G401 (cell line): ENCODE measurements at places on chromosomes 12 and 14. TPM values are rescaled to one million over a fixed set of nuclear protein-coding genes. Genes with fewer than 3 reads are reported as not detected.

DNA sequence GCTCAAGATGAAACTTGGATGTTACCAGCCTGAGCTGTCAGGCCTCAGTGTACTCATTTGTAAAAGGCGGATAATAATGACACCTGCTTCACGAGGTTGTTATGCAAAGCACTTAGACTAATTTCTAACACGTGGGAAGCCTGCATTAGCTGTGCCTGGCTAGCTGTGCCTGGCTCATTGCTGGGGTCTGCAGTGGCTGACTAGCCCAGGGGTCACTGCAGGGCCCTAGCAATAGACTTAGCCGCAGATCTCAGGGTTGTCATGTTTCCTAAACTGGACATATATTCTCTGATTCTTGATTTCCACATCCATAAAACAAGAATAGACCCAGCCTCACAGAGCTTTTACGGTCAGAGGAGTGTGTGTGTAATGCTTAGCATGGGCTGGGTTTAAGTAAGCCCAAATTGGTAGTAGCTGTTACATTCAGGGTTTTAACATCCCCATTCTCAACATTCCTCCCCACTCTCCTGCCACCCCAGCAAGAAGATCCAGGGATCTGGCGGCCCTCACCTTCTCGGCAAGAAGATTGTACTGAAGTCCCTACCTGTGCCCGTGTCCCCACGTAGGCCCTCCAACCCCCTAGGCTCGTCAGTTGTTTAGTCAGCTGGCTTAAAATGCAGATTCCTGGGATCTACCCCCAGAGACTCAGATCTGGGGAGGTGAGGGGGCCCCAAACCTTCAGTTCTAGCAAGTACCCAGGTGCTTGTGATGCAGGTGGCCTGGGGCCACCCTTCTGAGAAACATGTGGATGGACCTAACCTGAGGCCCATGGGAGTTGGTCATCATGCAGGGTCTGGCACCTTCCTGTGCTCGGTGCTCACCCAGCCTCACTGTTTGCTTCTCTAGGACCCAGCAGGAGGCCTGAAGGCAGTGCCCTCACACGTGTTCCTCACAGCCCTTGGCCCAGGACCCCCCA lies 8.6 kb downstream of the NR4A1 start:
- no peak for DNase-seq

The CD4 gene
- total RNA-seq, result 0.34 and 1.3 TPM in 2 replicates

DNA sequence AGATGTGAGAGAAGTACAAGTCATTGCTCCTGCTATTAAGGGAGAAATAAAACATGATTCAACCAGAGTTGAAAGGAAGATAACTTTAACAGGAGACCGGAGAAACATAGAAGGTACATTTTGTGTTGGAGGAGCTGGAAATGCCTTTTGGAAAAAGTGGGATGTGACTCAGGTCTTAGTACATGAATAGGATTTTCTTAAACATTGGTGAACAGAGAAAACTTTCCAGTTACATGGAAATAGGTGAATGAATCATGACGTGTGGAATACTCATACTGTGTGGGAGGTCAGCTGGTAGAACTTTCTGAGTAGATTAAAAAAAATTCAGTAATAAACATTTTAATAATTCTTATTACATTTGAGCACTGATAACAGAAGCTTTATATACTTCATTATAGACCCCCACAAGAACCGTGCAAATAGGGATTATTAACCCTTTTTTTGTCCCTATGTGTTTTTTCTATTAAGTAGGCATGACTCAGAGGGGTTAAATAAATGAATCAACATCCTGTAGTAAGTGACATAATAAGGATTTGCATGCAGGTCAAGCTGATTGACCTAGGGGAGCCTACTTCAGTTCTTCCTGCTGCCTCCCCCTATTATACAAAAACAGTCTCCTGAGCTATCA lies 710.5 kb downstream of the NOVA1 start:
- DNase-seq, result no peak

GRCh38 chr12:54053003-54053750 lies 458 bp upstream of the HOXC4 start:
- no peak for DNase-seq

DNA sequence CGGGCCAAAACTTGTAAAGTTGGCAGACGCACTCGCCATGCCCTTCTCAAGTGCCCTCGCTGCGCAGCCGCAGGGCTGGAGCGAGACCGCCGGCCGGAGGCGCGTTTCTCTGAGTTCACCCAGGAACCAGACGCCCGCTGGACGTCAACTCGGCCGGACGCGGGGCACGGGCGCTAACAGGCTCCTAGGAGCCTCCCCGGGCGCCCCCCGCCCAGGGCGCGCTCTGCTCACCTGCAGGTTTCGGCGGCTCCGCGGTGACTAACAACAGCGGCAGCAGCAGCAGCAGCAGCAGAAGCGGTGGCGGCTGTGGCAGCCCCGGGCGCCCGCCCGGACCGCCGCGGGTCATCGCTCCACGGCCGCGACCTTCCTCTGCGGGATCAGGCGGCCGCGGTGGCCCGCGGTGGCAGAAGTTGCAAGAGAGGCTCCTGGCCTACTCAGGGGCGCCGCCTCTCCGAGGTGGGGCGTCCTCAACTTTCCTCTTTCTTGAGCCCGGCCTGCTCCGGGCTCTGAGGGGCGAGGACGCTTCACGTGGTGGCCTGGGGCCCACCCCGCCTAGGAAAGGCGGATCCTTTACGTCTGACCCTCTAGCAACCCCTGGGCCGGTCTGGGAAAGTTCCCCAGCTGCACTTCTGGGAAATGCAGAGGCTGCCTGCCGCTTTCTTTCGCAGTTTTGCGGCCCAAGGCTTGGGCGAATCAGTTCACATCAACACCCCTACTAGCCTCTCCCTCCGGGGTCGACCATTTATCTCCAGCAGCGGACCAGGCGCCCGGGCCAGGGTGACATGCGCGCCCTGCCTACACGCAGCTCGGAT lies at the start of gene PLBD1:
Gene PLBD1 (minus strand): TSS at position 533 of the 812 bp plus-strand sequence. CDS start 187 bp downstream, at position 346.
- DNase-seq, result peak; percentile 16

GRCh38 chr12:57016348-57016747 lies at the start of gene TAC3:
Gene TAC3, minus strand, starts transcription at chr12:57016529. Its CDS starts 732 bp downstream, at chr12:57015797.
- no peak for DNase-seq

DNA sequence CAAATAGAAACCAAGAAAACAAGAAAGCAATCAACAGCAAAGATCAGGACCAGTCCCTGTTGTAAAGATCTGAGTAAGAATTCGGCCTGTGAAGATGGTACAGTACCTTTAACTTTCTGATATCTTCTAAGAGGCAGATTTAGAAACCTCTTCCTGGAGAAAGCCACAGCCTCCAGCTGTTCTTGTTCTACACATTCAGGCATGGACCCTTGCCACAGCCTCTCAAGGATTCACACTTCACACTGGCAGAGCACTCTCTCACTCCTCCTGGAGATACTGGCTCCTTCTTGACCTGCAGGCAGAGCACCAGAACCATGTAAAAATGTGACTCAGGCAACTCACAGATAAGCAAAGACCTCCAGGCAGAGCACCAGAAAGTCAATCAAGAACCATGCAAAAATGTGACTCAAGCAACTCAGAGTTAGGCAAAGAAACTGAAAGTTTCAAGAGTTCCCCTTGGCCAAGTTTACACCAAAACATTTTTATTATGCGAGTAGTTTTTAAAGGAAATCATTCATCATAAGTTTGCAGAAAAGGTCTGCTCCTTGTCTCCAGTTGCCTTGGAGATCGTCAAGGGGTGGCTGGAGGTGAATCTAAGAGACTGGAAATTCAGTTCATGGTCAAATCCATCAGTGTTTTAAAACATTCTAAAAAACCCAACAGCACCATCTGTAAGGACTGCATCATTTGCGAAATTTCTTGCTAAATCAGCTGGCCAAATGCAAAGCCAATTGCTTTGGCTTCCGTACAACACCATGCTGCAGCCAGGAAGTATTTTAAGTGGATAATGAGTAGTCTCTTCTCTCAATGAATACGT lies 119.3 kb upstream of the MDM1 start:
- DNase-seq, result no peak

The PTPRO gene
- total RNA-seq, result not detected in 2 replicates

DNA sequence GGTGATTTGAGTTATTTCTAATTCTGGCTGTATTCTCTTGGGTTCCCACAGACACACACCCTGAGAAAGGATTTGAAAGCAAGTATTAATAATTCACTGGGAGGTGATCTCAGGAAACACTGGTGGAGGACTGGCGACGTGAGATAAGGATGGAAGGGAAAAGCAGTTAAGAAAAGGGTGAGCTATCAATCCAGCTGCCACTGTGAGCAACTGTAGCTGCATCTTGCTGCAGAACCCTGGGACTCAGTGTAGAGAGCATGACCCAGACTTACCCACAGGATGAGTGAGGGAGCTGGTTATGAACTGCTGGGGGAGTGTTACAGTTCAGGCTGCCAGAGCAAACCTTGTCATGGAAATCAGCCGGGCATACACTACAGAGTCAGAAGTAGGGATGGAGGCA lies 71.9 kb downstream of the RESF1 start:
- no peak for DNase-seq

The PRH1 gene
- 1.8 and 4.1 TPM in 2 replicates for total RNA-seq

GRCh38 chr12:66066929-66067523 lies 63.5 kb downstream of the LLPH start:
- no peak for DNase-seq

The HOTAIR gene
- 4.1 and 15.0 TPM in 2 replicates for total RNA-seq

The IFNG-AS1 gene
- total RNA-seq, result not detected in 2 replicates

GRCh38 chr14:89549381-89550125 lies 132.5 kb upstream of the FOXN3 start:
- DNase-seq, result no peak

The COX8C gene
- not detected in 2 replicates for total RNA-seq

DNA sequence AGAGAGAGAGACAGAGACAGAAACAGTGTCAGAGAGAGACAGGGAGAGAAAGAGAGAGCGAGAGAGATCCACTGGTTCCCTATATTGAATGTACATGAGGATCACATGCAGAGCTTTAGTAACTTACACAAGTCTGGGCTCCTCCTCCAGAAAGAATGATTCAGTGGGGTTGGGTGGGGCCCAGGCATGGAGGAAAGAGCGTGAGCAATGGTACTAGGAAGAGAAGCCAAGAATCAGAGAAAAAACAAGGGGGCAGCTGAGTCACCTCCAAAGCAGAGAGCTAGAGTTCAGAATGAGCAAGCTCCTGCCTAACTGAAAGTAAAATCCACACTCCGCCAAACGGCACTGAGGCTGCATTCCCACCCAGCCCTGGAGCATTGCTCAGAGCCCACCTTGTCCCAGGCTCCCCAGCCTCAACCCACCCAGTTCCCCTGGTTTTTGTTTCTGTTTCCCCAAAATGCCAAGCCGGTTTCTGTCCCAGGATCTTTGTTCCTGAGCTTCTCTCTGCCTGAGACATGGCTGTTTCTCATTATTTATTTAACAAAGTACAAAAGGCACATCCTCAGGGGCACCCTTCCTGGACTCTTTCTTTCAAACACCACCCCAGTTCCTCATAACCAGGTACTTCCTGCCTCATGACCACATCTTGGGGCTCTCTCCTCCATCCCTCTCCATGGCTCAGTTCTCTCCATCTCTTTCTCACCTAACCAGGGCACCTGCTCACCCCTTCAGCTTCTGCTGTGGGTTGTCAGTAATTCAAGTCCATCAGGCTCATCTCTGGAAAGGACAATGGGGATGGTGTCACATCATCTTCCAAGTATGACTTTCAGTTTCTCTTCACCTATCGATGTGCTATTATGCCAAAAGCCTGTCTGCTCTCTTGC lies 670.3 kb upstream of the TBX3 start:
- DNase-seq, result no peak

The LYZ gene
- total RNA-seq, result not detected in 2 replicates

The SIX4 gene
- total RNA-seq, result 20.5 and 22.1 TPM in 2 replicates

DNA sequence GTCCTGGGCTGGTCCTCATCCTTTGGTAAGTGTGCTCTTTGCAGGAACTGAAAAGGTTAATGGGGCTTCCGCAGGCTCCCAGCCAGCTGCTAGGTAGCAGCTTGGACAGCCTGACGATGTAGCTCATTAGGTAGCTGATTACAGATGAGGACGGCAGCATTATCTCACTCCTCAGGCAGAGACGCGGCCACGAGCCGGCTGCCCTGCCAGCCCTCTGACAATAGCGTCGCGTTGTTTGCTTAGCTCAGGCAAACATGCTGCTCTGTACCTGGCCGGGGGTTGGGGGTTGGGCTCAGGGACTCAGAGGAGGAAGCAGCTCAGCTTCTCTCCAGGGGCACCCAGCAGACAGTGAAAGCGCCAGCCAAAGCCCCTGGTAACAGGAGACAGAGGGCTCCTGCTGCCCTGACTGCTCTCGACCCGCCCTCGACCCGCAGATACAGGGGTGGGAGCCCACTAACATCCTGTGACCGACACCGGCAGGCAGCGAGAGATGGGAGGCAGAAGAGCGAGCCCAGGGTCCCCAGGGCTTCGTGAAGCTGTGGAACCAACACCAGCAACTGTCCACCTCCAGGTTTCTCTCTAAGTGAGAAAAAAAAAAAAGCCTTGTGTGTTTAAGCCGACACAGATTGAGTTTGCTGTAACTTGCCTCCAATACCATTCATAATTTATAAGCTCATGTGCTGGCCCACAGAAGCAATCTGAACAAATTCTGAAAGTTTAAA lies 53.4 kb upstream of the DLK1 start:
- DNase-seq, result no peak

The TMEM119 gene
- 0.58 and 7.3 TPM in 2 replicates for total RNA-seq

The ARHGEF25 gene
- total RNA-seq, result 4.6 and 5.7 TPM in 2 replicates
